ENCODE measurements at places on chromosomes 5 and 9. TPM values are rescaled to one million over a fixed set of nuclear protein-coding genes. Genes with fewer than 3 reads are reported as not detected.

DNA sequence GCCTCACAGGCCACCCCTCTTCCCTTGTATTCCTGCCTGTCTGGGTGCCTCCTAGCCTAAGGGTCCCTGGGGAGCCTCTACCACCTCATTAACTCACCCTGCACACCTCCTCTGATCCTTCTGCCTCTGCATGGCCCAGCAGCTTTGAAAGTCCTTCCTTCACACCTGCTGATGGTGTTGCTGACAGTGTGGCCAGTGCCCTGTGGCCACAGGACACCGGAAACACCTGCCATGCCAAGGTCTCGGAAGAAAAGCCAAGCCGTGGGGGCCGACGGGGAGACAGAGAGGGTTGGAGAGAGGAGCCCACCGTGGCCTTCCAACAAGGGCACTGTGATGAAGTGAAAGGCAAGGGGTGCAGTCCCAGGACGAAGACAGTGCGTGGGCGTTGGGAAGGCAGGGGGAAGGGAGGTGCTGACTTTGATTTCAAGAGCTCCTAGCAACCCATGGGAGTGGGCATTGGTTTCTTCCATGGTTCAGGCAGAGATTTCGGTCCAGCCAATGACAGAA lies 4.1 kb downstream of the BTNL9 start:
- DNase-seq = no peak

Gene NUTM2F
- total RNA-seq = not detected

- no peak for DNase-seq
Measured at GRCh38 chr5:156971848-156972525, 9.0 kb upstream of the TIMD4 start.

GRCh38 chr5:16975950-16976624 lies 40.0 kb upstream of the MYO10 start:
- DNase-seq = no peak

Gene PRDM9
- not detected for total RNA-seq

DNA sequence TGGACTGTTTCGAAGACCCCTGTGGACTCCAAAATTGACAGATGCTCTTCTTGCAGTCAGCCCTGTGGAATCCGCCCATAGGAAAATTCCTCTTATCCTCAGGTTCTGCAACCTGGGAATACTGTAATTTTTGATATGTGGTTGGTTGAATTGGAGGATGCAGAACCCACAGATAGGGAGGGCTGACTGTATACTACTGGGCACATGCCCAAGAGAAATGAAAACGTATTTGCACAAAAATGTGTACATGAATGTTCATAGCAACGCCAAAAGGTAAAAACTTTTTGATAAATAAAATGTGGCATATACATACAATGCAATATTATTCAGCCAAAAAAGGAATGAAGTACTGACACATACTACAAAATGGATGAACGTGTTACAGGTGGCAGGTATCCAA lies 1.9 kb upstream of the SNAPC3 start:
- DNase-seq = no peak

GRCh38 chr5:143196601-143197259 lies 206.8 kb downstream of the NR3C1 start:
- no peak for DNase-seq

- DNase-seq = no peak
Measured at GRCh38 chr5:574906-575305, 37.2 kb upstream of the CEP72 start.

DNA sequence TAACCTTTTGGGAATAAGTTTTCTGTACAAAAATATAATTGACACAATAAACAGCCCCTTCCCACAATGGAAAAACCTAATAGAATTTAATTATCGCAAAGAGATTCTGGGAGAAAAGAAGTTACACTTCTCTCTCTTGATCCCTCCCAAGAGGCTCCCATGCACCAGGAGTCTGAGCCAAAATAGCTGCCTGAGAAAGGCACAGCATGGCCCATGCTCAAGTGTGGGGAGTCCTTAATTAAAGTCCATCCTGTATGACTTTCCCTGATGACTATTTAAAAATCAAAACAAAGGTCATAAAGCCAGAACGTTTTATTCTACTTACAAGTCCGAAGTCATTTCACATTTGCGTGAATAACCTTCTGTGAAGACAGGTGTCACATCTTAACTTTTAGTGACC lies 155.1 kb downstream of the SPOCK1 start:
- DNase-seq = no peak

Gene GPR151
- not detected for total RNA-seq

Gene KCNN2
- not detected for total RNA-seq

GRCh38 chr5:95910521-95910920 lies 51.1 kb downstream of the ELL2 start:
- DNase-seq = no peak

GRCh38 chr5:27316271-27316650 lies 277.9 kb upstream of the CDH9 start:
- DNase-seq = no peak

DNA sequence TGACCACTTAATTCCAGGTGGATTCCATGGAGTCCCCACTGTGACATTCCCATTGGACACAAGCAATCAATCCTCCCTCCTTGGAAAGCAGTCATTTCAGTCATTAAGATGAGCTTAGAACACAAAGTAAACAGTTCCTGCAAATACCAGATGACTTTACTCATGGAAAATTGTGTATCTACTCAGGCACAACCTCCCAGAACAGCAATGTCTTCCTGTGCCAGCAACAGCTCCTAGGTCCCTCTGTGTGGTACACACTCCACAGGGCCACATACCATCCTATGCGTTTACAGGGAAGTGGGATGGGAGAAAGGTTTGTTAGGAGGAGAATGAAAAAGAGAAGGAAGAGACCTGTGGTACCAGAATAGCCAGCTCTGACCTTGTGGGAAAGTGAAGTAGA lies 53.7 kb downstream of the MTMR12 start:
- DNase-seq = no peak

DNA sequence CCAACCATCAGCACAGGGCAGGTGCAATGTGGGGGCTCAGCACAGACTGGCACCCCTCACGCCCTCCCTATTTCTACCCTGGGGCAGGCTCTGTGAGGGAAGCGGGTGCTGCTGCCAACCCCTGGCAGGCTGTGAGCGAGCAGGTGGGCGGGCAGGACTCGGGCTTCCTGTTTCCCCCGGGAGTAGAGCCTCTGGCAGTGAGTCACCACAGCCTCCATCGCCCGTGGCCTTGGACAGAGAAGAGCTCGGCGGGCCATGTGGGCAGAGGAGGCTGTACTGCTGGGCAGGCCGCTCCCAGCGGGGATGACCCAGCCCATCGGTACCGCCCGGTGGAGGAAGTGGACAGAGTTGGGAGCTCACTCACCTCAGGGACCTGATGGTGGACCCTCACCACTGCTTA lies 16.6 kb downstream of the KCNT1 start:
- DNase-seq = no peak

DNA sequence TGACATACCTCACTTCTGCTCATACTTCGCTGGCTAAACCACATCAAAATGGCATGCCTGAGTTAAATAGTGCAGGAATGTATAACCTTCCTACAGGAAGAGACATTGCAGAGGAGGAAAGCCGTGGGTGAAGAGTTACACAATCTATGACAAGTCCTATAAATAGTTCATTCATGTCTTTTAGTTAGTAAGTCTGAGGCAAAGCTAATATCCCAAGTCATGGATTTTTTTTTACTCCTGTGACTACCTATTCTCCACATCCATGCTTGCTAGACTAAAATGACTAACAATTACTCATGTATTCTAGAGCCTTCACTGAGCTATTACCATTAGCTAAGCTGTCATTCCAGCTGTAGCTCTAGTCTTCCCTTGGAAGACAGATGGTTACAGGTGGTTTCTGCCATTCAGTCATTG lies 391.3 kb downstream of the NR2F1-AS1 start:
- no peak for DNase-seq

- DNase-seq = no peak
Measured at GRCh38 chr5:36694351-36694750, 87.9 kb downstream of the SLC1A3 start.

- DNase-seq = peak; percentile 47
Measured at GRCh38 chr5:157108976-157109375, at the start of gene HAVCR2. Gene HAVCR2 (minus strand): TSS chr5:157109044. CDS start chr5:157108983, 61 bp downstream.

Gene SOX30
- total RNA-seq = not detected

Gene C9orf152
- not detected for total RNA-seq

Gene NINJ1
- 48.2 TPM for total RNA-seq

DNA sequence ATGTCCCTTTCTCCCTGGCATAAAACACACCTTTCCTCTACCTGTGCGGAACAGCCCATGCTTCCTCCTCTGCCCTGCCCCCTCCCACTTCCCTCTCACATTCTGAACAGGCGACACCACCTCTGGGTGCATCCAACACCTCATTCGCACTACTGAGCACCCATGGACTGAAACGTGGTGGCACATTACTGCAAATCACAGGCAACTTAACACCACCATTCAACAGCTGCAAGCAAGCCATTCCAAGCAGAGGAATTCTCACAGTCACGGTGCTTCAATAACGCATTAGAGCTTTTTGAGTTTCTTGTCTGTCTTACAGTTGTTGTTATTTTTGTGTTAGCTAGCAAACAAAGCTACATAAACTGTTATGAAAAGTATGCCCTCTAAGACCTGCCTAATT lies 298.2 kb upstream of the TAS2R1 start:
- DNase-seq = no peak

- DNase-seq = no peak
Measured at GRCh38 chr5:102958481-102959011, 161.4 kb downstream of the GIN1 start.

- DNase-seq = no peak
Measured at GRCh38 chr9:124255222-124255621, 2.5 kb upstream of the NEK6 start.

DNA sequence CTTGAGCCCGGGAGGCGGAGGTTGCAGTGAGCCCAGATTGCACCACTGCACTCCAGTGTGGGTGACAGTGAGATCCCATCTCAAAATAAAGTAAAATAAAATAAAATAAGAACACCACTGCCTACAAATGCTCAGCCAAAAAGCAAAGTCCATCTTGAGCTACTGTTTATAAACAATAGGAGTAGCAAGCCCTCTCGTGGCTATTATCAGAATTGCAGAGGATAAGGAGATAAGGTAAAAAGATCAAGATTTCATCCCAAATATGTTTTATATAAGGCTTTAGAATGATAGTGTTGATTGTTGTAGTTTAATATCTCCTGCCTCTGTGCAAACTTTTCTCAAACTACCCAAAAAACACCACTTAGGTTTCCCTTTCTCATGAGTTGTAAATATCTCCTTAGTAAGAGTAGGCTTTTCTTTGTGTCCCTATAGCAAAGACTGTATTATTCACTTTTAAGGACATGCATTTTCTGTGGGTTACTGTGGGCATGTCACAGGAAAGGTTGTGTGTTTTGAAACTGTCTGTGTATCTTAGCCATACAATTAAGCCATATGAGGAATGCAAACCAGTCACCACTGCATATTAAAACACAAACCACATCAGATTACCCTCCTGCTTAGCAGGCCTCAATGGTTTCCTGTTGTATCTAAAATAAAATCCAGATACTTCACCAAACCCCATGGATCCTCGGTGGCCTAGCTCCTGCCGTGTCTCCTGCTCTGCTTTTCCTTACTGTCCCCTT lies 31.8 kb upstream of the CKS2 start:
- no peak for DNase-seq

GRCh38 chr5:154198611-154199230 lies 8.2 kb downstream of the GALNT10 start:
- no peak for DNase-seq

GRCh38 chr5:37212096-37212495 lies 37.1 kb downstream of the CPLANE1 start:
- DNase-seq = no peak

- DNase-seq = no peak
Measured at GRCh38 chr5:73420666-73421065, 27.9 kb downstream of the FOXD1 start.

Gene TAF11L10
- total RNA-seq = not detected

Gene BAAT
- total RNA-seq = not detected

Gene POLK
- 54.5 TPM for total RNA-seq

GRCh38 chr9:123000371-123001068 lies 32.9 kb upstream of the GPR21 start:
- DNase-seq = no peak

Gene FUT7
- total RNA-seq = not detected
